ENCODE measurements at places on chromosomes 11 and 22. TPM values are rescaled to one million over a fixed set of nuclear protein-coding genes. Genes with fewer than 3 reads are reported as not detected.

Gene KRTAP5-11
- not detected for total RNA-seq

Gene PRRG4
- total RNA-seq = not detected

Gene PHETA2
- 16.8 TPM for total RNA-seq

Gene PLEKHA7
- 3.1 TPM for total RNA-seq

Gene TESMIN
- 3.4 TPM for total RNA-seq

Gene SCT
- total RNA-seq = not detected

Gene KCNQ1
- not detected for total RNA-seq

Gene SLC39A13
- total RNA-seq = 120 TPM

Gene OR10D3
- total RNA-seq = not detected

Measured in bronchus fibroblast of lung (primary cell).